Stimulated activated CD4-positive, alpha-beta T cell treated with anti-CD3 and anti-CD28 coated beads, Interleukin-12 subunit alpha, Interleukin-12 subunit beta, amount 100 ng/mL, for 24 hours (primary cell): ENCODE measurements at places on chromosomes 2 and 18.

- no peak for DNase-seq
Measured at GRCh38 chr2:121695171-121695451, 41.6 kb downstream of the NIFK start.

DNA sequence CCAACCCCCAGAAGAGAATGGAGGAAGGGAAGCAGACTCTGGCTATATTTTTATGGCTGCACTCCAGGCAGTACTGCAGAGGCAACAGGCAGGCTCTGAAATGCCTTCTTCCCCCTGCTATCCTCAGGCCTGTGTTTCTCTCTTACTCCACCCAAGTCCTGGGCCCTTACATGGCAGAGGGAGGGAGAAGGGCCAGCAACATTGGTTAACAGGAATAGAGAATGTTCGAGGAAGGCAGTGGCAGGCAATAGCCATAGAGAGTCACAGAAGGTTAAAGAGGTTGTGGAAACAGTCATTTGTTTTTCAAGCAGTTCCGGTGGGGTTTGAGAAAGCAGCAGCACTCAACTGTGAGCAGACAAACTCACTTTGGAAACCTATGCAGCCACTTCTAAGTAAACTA lies 15.1 kb upstream of the DARS1 start:
- DNase-seq: no peak

- no peak for DNase-seq
Measured at GRCh38 chr2:176774766-176775451, 437.7 kb upstream of the HNRNPA3 start.

DNA sequence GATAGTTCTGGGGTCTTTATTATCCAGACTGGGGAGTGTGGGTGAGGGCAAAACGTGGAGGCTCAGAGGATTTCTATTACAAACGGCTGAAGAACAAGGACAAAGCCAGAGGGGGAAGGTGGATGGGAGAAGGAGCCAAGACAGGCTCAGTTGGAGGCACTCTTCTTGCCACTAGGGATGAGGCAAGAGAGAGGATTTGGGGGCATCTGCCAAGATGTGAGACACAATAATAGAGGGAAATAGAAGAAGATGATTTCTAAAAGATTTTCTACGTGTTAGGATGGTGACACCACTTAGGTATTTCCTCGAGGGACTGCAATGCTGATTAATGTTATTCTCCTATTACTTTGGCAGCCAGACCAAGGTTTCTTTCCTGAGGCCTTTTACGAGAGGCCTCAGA lies 71.8 kb downstream of the APOB start:
- no peak for DNase-seq

- DNase-seq: no peak
Measured at GRCh38 chr18:987325-988186, 82.9 kb downstream of the ADCYAP1 start.

DNA sequence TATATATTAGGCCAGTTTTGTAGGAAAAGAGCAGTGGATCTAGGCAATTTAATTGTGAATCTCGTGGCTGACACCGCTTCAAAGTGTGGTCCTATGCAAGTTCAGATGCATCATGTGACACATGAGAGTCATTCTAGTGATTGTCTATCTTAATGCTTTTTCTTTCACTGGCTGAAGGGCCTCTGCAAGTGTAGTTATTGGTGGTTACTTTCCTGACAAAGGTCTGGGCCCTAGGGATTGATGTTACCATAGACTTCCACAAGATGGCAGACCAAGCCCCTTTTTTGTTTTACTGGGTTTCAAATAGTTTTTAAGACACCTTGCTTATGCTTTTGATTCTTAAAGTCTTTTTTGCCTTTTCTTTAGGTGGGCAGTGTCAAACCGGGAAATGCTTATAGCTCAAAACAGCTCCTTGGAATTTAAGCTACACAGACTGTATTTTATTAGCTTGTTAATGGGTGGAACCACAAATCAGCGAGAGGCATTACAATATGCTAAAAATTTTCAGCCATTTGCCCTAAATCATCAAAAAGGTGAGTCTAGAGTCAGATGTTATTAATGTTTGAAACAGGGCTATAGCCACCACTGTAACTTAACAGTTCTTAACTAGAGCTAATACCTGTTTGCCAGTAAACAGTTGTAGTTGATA lies 25.9 kb downstream of the CD8A start:
- no peak for DNase-seq

DNA sequence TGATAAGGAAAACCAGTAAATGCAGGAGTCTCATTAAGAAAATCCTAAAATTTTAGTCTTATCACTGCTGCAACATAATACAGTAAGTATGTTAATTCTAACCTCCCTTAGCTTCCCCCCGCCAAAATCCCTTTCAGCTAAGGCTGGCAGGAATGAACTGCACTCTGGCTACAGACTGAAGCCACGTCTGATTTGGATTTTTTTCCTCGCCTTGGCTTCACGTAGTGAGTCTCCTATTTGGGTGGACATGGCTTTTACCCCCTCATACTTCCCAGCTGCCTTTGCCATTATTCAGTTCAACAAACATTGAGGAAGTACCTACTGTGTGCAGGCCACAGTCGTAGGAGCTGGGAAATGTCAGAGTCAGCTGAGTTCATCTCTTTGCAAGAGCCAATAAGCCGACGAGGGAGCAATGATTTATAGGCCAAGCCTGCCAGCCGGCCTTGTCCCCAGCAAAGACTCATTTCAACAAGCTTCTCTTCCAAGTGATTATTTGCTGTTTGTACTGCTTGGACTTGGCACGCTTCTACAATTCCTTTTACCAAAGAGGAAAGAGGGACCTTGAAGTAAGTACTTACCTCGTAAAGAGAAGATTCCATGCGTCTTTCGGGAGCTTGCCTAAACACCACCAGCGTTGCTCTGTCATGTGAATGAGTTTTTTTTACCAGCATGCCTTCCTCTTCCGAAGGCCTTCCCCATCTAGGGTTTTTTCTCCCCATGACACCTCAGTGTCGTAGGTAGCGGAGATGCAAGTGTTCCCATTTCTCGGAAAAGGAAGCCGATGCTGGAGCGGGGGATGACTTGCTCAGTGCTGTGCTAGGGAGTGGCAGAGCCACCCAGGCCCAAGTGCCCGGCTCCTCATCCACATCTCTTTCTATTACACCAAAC lies 138.6 kb downstream of the KLHL29 start:
- no peak for DNase-seq

- no peak for DNase-seq
Measured at GRCh38 chr18:10351858-10352257, 102.6 kb upstream of the APCDD1 start.

GRCh38 chr18:67670024-67670543 lies 153.6 kb upstream of the DSEL start:
- no peak for DNase-seq

GRCh38 chr2:26978061-26978596 lies 7.7 kb downstream of the MAPRE3 start:
- DNase-seq: no peak

- DNase-seq: no peak
Measured at GRCh38 chr18:2480536-2480935, 90.8 kb downstream of the METTL4 start.

- no peak for DNase-seq
Measured at GRCh38 chr2:32128636-32129035, 37.0 kb upstream of the SLC30A6 start.

- no peak for DNase-seq
Measured at GRCh38 chr2:233793465-233794127, 15.5 kb downstream of the MROH2A start.

- no peak for DNase-seq
Measured at GRCh38 chr2:102342888-102343287, 12.7 kb upstream of the IL18R1 start.

DNA sequence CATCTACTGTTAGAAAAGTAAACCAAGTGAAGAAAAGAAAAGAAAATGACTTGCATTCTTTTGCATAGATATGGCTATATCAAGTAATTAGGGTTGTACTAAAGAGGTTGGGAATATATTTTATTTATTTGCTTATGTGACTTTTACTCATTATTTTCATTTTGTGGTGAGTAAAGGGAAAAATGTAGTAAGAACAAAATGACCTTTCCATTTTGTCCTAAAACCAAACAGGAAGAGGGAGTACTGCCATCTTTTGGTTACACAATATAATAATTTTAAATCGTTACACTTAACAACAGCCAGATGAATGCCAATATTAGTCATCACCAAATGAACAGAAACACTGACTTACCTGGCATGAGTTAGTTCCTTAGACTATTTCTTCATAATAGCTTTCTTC lies 47.3 kb upstream of the NDUFV2 start:
- no peak for DNase-seq

DNA sequence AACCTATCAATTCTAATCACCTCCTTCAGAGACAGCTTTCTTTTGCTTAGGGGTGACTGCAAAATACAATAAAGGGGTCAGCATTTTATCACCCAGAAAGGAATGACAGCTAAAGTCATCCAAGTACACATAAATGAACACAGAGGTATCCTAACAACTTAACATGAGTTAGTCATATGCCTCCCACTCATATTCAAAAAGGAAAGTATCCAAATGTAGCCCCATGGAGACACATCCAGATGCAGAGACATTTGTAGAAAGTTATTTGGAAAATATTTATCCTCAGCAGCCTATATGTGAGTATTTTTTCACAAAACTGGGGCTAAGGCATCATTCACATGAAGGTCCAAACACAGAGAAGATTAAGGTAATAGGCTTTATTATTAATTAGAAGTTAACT lies 1579.7 kb upstream of the SLC39A10 start:
- no peak for DNase-seq

GRCh38 chr2:44247924-44248323 lies 27.4 kb upstream of the SLC3A1 start:
- DNase-seq: no peak

DNA sequence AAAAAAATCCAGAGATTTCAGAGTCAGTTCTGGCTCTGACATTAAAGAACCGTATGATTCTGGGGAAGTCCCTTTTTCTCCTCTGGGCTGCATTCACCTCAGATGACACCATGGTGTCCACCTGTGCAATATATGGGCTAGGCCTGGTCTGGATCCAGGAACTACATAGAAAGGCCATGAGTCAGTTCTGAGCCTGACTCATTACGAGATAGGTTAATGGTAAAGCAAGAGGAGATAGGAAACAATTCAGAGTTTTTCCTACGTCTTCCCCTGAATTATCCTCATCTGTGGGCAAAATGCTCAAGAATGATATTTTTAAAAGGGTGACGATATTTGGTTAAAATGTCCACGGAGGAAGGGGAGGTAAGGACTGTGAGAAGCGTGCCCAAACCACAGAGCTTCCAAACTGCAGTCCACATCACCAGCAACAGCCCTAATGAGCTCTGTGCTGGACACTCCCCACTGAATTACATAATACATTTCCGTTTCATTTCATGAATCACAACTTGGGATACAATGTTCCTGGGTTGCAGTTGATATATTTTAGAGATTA lies 180.1 kb upstream of the OSR1 start:
- DNase-seq: no peak

GRCh38 chr2:200226451-200227426 lies 79.8 kb upstream of the SPATS2L start:
- no peak for DNase-seq

- no peak for DNase-seq
Measured at GRCh38 chr2:231246171-231246842, 47.9 kb downstream of the ARMC9 start.

- no peak for DNase-seq
Measured at GRCh38 chr2:152584301-152584700, 133.0 kb downstream of the PRPF40A start.

DNA sequence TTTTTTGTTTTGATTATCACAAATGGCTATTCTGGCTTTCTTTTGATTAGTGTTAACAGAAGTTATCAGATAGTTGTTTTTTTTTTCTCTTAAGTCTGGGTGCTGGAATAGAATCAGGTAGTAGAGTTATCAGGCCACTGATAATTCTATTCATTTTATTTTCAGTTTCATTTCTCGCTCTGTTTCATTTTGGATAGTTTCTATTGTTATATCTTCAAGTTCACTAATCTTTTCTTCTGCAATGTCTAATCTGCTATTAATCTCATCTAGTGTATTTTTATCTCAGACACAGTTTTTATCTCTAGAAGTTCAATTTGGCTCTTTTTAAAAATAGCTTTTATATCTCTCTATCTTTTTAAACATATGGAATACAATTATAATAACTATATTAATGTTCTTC lies 241.8 kb upstream of the EPC2 start:
- no peak for DNase-seq

- no peak for DNase-seq
Measured at GRCh38 chr2:44102790-44103562, 65.7 kb upstream of the PPM1B start.

DNA sequence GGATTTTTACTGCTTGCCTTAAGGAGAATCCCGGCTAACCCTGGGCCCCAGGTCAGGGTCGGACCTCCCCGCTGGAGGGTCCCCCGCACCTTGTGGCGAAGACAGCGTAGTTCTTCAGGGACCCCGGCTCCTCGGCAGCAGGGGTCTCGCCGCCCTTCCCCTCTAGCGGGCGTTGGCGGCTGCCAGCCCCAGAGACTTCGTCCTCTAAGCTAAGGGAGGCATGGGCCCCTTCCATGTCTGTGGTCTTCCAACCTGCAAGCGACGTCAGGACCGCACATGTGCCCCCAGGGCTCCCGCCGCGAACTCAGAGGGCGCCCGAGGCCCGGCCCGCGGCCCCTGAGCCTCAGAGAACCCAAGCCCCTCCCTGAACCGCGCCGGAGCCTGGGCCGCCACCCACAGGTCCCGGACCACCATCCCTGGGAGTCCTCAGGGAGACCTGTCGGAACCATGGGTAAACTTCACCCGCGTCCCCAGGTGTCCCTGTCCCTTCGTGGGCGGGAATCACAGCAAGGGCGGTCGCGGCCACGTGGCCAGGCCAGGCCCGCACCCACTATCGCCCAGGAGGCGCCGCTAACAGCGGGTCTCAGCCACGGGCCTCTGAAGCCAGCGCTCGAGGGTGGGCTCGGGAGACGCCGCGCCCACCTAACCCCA lies 562 bp downstream of the ANKMY1 start:
- no peak for DNase-seq

GRCh38 chr2:209960676-209961630 lies 41.5 kb upstream of the RPE start:
- DNase-seq: no peak

DNA sequence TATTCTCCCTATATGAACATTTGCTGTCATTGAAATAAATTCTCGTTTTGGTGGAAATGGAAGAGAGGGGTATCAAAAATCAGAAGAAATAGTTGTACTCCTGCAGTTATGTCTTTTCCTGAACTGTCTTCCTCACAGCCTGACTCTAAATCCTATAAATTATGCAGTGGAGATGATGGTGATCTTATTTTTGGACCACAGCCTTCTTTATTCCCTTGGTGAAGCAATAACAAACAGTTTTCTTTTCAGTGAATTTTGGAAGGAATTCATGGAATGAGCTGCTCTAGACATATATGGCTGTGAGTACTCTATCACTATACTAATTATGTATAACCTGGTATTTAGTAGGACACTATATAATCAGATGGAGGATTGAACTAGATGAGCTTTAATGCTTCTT lies 1.7 kb upstream of the SLC25A12 start:
- DNase-seq: no peak

DNA sequence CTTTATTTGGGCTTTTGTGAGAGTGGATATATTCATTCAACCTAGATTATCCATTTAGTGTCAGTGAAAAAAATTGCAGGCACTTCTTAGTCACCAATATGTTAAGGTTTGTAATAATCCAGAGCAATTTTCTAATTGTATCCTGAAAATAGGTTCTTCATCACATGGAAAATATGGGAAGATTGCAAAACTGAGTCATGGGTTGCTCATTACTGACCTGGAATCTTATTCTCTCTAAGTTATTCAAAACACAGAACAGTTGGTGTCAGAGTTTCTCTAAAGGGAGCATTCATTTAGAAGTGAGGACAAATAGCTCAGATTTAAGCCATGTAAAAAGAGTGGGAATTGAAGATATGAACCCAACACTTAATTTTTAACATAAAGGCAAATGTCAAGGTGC lies 181.3 kb downstream of the IKZF2 start:
- no peak for DNase-seq
